Glomerular endothelial cell (primary cell): ENCODE measurements at places on chromosomes 6 and 20. TPM values are rescaled to one million over a fixed set of nuclear protein-coding genes. Genes with fewer than 3 reads are reported as not detected.

CDKN1A gene
- total RNA-seq = 562 and 624 TPM in 2 replicates

TTBK1 gene
- 0.06 TPM in 1 of 2 replicates, not detected in the other for total RNA-seq

PPP1R16B gene
- 56.4 and 132 TPM in 2 replicates for total RNA-seq

PRIM2 gene
- 9.1 and 10.2 TPM in 2 replicates for total RNA-seq

FAM162B gene
- total RNA-seq = 1.5 and 3.7 TPM in 2 replicates

PCSK2 gene
- total RNA-seq = not detected in 2 replicates

CST2 gene
- total RNA-seq = not detected in 2 replicates

EPHA7 gene
- 0.35 and 0.53 TPM in 2 replicates for total RNA-seq

BANF2 gene
- total RNA-seq = not detected in 2 replicates

SYCP2 gene
- total RNA-seq = 0.05 and 0.23 TPM in 2 replicates

C6orf141 gene
- total RNA-seq = 17.9 and 28.1 TPM in 2 replicates

GPANK1 gene
- 13.0 and 14.5 TPM in 2 replicates for total RNA-seq

DNA sequence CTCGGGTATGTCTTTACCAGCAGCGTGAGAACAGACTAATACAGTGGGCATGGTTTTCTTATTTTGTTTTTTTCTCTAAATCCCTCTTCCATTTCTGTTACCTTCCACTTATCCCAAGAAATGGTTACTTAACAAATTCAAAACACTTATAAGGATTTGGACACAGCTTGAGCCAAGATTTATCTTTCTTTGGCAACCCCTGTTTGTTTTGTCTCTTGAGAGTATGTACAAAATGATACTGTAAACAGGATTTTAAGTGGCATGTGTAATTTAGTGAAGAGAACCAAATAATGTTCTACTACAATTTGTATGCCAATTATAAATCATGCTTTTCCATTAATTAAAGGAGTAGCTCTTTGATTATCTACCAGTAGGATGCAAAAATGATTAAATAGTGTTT, 51.4 kb downstream of the PPP1R14C start:
- no peak for DNase-seq

DNA sequence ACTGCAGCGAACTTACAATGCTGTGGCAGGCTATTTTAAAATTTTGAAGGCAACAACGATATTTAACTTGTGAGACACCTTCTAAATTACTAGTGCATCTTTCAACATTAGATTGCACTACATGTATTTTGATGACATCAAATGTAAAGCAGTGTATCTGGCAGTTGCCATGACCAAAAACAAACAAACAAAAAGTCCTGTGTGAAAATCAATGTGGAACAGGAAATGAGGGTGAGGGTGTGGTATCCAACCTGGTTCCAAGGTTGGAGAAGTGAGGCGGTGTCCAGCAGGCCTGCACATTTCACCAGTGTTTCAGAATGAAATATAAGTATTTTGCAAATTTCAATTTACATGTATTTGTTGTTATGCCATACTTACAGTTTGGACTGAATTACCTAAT, 112.0 kb downstream of the LAMP5 start:
- DNase-seq = no peak

DNA sequence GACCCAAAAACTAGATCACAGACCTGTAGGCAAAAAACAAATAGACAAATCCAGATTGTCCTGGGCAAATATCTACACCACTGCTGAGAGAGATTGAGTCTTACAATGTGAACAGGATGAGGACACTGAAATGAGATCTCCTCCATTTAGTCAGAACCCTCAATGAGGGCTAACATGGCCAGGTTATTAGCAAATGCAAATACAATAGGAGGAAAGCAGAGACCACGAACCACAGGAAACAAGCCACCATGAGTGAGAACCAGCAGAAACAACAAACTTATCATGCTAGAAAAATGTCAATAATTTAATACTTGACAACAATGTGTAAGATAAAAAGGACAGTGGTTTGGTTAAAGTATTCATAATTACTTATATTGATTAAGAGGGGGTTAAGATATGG, 162.8 kb downstream of the SYNE1 start:
- no peak for DNase-seq

- no peak for DNase-seq
These were observed 174.7 kb upstream of the ZNF217 start for GRCh38 chr20:53768329-53768728.

GRCh38 chr6:87858440-87858839, 156.4 kb upstream of the AKIRIN2 start:
- no peak for DNase-seq

- no peak for DNase-seq
These were observed 28.1 kb downstream of the SPDEF start for GRCh38 chr6:34527751-34528670.

- DNase-seq = no peak
These were observed 23.2 kb downstream of the TXNDC5 start for GRCh38 chr6:7887278-7887991.

- no peak for DNase-seq
These were observed 31.1 kb downstream of the SERPINB6 start for GRCh38 chr6:2940010-2940850.

- no peak for DNase-seq
These were observed 29.8 kb downstream of the DAAM2 start for GRCh38 chr6:39821742-39822532.

GRCh38 chr6:81797591-81797990, 45.1 kb upstream of the TENT5A start:
- DNase-seq = no peak

- DNase-seq = no peak
These were observed 49.6 kb downstream of the RIOK1 start for GRCh38 chr6:7439228-7439627.

DNA sequence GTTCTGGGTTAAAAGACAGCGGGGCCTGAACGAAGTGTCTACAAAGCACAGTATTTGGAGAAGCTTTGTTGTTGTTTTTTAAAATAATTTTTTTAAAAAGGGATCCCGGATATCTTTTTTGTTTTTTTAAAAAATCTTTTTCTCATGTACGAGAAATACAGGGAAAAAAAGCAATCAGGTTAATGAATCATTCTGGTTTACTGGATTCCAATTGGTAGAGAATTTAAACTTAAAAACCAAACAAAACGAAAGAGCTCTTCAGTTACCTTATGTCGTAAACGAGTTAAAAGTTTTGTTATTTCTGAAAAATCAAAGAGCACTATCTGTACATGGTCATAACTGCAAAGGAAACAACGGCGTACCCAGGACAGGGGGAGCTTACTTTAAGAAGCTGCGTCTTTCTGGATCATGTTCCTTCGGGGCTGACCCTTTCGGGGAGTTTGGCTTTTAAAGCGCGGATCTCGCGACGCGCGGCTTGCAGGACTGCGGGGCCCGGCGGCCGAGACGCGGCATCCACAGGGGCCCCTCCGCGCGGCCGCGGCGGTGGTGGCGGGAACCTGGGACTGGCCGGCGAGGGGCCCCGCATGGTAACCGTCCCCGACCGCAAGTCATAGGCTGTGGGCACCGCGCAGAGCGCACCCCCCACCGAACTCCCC, 927 bp downstream of the IL20RA start:
- no peak for DNase-seq

DNA sequence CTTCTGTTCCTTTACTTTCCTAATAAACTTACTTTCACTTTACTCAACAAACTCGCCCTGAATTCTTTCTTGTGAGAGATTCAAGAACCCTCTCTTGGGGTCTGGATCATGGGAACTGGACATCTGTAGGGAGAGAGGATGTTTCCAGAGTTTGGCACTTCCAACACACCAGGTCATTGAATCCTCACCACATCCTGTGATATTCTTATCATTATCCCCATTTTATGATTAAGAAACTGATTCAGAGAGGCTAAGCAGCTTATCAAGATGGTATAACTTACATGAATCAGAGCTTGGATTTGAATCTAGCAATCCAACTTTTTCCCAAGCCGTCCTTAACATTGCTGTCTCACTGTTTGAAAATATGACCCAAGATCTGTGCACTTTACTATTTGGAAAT, 15.5 kb downstream of the PPIL6 start:
- DNase-seq = no peak

DNA sequence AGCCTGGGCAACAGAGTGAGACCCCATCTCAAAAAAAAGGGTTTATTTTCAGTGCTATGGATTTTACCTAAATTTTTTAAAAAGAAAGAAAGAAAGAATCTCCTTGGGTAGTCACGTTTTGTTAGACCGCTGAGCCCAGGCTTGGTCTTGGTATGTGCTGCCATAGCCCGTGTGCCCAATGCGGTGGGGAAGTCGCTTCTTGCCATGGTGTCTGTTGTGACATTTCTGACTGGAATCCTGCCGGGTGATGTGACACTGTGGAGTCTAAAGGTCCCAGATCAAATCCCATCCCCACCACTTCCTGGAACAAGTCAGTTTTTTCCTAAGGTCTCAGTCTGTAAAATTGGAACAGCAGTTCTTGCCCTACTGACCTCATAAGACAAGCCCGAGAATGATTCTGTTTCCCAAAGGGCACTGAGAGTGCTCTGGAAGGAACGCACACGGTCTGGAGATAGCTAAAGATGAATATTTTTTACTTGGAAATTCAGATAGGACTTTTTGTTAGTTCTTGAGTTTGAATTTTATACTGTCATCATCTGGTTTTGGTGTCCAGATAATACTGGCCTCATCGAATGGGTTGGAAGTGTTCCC, 225.8 kb downstream of the EYA2 start:
- no peak for DNase-seq

DNA sequence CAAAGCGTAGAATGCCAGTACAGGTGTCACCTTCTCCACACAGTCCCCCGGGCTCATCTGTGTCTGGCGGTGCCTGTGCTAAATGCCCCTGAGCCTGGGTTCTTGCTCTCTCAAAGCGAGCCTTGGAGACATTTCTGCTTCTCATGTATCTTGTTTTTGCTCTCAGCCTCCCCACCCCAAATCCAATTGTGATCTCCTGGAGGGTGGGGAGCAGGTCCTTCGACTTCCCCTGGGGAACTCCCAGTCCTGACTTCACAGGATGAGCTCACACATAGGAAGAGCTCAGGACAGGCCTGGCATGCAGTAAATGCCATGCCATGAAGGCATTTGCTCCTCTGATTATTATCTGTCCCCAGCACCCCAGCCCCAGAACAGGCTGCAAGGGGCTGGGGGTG, 58.1 kb downstream of the NOL4L start:
- DNase-seq = no peak

GRCh38 chr6:11076540-11076939, 17.1 kb upstream of the SMIM13 start:
- no peak for DNase-seq

- DNase-seq = no peak
These were observed 253.0 kb downstream of the RFPL4B start for GRCh38 chr6:112600168-112600567.

- DNase-seq = peak; percentile 10
These were observed 26.7 kb upstream of the TFAP2B start for GRCh38 chr6:50791900-50792508.

GRCh38 chr6:170017603-170018320, 266.3 kb downstream of the ERMARD start:
- no peak for DNase-seq

DNA sequence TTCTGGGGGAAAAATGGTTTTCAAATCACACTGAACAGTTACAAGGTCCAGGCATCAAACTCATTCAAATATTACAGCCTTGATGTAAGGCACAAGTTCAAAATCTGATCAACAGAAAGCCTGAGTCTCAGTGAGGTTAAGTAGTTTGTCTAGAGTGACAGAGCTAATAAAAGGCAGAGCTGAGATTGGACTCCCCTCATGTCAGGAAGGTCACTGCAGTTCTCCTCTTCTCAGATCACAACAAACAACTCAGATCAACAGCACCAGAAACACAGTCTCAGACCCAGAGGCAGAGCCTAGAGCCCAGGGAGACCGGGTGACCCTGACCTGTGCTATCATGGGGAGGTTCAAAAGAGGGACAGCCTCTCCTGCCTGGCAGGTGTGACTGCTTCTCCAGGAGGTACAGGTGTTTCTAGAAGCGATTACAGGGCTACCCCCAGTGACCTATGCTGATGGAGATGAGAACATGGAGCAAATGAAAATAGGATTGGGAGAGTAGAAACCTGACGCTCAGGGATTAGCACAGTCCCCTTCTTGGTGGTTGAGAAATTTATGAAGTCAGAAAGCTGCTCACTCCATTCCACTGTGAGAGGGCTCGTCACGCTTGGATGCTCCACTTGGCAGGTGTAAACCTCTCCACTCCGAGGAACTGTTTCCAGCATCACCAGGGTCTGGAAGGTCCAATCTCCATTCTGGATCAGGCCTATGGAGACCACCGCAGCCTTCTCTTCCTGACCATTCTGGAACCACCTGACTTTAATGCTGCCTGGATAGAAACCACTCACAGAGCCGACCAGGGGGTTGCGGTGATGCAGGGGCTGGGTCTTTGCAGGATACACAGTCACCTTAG, 24.3 kb upstream of the HLA-DRB5 start:
- DNase-seq = no peak

DNA sequence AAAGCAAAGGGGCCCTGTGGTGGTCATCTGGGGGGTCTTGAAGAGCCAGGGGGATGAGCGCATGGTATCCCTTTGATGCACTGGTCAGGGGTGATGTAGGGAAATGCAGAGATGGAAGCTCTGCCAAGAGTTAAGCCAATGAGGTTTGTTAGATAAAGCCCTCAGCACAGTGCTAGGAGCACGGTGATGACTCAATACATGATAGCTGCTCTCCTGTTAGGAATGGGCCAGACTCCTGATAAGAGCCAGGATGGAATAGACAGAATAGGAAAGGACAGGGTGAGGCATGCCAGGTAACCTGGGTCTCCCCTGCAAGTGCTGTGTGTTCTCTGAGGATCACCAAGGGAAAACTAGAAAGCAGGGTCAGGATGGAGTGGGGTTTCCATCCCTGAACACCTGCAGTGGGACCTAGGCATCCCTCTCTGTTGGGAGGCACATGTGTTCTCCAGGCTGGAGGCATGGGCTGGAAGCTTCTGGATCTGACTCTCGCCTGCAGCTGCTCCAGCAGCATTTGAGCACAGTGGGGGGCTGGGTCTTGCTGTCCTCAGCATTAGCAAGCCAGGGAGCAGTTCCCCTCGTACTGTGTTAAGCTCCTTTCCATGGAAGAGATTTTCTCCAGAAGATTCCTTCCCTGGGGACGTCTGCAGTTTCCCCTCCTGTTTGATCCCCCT, 71.8 kb upstream of the TIAM2 start:
- no peak for DNase-seq

- no peak for DNase-seq
These were observed 147.7 kb upstream of the PHACTR3 start for GRCh38 chr20:59456342-59457279.

DNA sequence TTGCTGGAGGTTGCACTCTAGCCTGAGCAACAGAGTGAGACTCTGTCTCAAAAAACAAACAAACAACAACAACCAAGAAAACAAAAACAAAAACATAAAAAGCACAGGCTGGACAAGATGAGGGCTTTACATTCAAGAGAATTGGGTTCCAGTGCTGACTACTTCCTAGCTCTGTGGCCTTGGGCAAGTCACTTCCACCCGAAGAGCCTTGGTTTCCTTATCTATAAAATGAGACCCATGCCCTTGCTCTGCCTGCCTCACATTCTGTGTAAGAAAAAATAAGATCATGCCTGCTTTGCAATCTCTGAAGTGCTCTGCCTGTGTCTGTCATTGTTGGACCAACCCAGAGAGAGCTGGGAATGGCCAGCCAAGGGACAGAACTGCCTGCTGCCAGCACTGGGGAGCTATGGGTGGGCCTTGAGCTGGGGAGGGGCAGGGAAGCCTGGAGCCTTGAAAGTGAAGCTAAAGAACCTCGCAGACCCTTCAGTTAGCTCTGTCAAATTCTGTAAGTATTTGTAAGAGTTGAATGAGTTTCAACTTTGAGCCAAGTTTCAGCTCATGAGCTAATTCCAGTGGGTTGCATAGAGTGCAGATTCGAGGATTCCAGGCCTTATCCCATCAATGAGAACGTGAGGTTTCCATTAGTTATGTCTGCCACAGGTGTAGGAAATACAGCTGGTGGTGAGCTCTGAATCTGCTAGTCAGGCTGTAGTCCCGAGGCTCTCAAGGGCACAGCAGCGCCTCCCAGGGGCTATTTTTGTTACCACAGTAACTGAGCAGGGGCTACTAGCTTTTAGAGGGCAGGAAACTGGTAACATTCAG, 93.2 kb downstream of the DLGAP4 start:
- peak; percentile 41 for DNase-seq

GRCh38 chr6:48765352-48765961, 654.5 kb upstream of the PTCHD4 start:
- peak; percentile 34 for DNase-seq
